Ammon's horn (tissue), 1 donor: ENCODE measurements at places on chromosomes 4 and X.

GRCh38 chrX:154515090-154515965 is 704 bp downstream of the FAM3A start:
- DNase-seq = no peak

DNA sequence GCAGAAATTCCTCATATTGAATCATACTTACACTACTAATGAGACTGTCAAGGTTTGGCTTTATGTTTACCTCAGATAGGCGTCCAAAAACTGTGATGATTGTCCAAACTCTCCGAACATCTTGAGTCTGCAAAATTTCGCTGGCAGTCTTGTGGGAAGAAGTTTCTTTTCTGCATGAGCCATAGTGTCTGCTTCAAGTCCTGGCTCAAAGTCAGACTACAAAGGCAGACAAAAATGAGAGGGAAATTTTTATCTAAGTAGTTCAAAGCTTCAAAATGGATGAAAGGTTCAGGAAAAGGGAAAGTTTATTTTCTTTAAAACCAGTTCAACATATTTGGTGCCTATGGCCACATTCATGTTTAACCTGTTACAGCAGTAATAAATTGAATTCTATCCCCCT is 40.7 kb downstream of the PALLD start:
- no peak for DNase-seq

GRCh38 chr4:91936311-91936710 is 367.5 kb upstream of the GRID2 start:
- DNase-seq = no peak

DNA sequence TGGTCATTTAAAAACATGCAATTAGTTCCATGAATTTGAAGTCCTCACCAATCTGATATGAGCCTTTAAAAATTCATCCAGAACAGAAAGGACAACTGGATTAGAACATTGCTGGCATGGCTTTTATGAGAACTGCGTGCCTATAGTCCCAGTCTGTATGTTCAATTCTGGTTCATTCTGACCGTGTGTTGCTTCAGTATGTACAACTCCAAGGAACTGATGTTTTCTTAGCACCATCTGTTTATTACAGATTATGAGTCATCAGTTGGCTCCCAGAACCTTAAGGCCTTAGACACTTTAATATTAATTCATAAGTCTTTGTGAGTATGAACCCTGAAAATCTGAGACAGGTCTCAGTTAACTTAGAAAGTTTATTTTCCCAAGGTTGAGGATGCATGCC is 115.0 kb downstream of the CEP44 start:
- no peak for DNase-seq

- no peak for DNase-seq
These were observed 24.5 kb upstream of the GRIA2 start for GRCh38 chr4:157196046-157196445.

GRCh38 chr4:94486372-94486801 is 34.6 kb downstream of the PDLIM5 start:
- DNase-seq = no peak

DNA sequence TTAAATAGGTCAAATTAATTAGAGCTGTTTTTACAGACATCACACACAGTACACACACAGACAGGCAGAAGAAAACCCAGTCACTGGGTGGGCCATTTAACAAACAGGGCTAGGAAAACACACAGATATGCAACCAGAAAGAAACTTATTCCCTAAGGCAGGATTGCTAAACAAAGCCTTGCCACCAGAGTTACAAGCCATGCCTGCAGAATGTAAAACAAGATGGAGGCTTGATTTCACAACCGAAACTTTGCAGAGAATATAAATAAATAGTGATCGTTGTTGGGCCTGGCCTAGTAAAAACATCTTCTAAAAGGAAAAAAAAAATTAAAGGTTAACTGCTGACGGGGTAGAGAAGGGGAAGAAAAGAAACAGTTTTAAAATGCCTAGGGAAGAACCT is 212.3 kb downstream of the NAP1L3 start:
- no peak for DNase-seq

GRCh38 chrX:132594129-132594528 is 105.3 kb upstream of the MBNL3 start:
- no peak for DNase-seq

DNA sequence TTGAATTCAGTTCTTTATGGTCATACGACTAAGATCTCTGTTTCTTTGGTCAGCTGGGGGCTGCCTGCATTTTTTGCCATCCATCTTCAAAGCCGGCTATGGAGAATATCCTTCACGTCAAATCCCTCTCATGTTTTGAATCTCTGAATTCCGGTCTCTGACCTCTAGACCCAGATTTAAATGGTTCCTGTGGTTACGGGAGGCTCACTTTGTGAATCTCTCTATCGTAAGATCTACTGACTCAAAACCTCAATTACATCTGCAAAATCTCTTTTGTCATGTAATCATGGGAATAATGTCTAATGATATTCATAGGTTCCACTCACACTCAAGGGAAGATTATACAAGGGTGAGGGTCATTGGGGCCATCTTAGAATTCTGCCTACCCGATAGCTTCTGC is 5.7 kb upstream of the MPC1L start:
- no peak for DNase-seq

- DNase-seq = no peak
These were observed 101.0 kb upstream of the UBQLN2 start for GRCh38 chrX:56462389-56462788.

- no peak for DNase-seq
These were observed 12.7 kb downstream of the SLC2A9 start for GRCh38 chr4:10008609-10009005.

DNA sequence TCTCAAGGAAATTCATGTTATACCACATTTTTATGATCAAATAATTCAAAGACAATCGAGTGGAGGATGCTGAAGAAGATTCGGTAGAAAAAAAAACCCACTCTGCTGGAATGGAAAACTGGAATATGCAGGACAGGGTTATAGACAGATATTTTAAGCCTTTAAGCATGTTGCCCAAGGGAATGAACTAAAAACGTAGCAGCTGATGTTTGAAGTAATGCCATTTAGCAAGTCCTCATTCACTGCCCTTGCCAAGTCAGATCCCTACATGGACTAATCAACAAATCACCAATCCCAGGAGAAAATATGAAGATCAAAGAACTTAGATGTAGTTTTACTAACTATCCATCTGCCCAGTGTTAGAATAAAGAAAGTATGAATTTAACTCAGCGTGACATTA is 75.6 kb upstream of the ETNPPL start:
- DNase-seq = no peak

GRCh38 chrX:148670277-148670676 is 169.9 kb downstream of the AFF2 start:
- no peak for DNase-seq

DNA sequence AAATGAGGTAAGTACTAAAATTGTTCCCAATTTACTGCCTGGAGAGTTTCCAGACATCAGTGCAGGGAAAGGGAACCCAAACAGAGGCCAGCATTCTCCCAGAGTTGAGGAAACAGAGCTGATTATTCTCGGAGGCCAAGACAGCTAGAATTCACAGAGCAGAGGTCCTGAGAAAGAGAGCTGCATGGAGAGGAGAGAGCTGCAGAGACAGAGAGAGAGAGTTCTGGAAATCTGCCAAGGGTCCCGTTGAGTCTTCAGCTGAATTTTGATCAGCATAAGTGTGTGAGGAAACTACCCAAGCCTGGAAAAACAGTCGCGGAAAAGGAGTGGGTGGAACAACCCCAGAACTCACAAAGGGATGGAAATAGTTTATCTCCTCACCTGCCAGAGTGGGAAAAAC is 43.8 kb upstream of the GPR173 start:
- DNase-seq = peak; percentile 18

DNA sequence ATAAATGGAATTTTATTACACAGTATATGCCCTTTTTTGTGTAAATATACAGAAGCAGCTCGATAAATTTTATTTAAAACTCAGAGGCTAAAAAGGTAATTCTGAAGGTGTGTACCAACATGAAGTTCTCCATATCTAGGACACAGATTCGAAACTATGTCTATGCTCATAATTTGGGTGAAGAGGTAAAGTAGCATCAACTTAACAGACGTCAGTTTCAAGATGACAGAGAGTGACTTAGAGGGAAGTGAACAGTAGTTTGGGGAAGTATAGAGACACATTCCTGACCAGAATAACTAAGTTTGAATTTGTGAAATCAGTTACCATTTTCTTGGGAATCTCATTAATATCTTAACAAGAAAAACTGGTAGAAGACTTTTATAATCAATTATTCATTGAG is 2493.3 kb downstream of the ARAP2 start:
- DNase-seq = no peak

GRCh38 chr4:123383566-123383965 is 13.0 kb upstream of the SPRY1 start:
- DNase-seq = no peak

DNA sequence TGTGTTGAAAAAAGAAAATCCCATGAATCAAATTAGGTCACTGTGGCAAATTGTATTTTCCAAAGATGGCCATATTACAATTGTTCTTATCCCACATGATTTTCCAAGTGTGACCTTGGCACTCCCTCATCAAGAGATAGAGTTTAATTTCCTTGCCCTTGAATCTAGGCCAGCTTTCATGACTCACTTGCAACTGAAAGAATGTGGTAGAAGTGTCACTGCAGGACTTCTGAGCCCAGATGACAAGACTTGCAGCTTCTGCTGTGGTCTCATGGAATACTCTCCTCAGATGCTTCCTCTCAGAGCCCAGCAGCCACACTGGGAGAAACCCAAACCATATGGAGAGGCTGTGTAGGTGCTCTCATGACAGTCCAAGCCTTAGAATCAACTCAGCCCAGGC is 139.0 kb downstream of the ADAMTS3 start:
- no peak for DNase-seq

- DNase-seq = no peak
These were observed 3.0 kb upstream of the SHOX start for GRCh38 chrX:627510-627981.

DNA sequence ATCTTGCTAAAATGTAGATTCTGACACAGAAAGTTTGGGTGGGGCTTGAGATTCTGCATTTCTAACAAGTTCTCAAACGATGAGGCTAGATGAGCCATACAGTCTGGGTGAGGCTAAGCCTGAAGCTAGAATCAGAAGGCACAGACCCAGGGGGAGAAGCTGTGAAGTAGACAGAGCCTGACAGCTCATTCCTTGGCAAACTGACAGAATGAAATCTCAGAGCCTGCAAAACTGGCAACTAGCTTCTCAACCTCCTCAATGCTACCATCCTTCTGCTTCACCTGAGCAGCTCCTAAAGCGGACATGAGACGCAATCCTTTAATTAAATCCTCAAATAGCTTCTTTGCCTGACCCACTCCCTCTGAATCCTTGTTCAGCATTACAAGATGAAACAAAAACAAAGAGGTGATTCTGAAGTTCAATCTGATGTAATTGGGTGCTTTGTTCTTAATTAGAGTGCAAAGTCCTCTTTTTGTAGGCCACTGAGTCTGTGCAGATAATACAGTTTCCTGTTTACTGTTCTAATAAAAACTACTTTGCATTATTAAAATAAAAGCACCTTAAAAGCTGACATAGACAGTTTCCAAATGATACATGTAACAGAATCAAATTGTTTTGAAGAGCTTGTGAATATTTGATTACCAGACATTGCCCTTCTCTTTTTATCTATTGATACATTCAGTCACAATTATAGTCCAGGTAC is 71.0 kb upstream of the BMP2K start:
- DNase-seq = peak; percentile 69

DNA sequence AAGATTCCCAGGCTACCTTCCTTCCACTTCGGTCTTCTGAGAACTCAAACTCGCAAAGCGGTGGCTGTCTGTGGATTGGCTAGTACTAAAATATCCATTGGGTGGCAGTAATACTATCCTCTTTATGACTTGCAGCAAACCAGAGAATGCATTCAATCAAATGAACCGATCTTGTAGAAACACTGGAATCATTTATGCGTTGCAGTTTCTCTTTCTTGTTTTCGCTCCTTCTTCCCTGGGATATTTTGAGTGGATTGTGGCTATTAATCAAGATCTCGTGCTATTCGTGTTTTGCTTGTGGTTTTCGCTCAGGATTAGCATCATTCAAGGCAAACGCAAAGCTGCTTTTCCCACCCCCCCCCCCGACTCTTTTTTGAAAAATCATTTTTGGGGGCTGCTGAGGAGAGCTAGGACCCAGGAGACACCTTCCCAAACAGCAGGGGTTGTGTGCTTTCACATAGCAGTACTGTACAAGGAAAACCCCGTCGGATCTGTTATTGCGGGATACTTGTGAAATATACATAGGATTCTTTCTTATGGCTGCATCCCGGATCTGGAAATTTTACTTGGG is at the start of gene IL1RAPL1:
TSS of gene IL1RAPL1 (plus strand) at position 466 of the 571 bp plus-strand sequence.
- DNase-seq = peak; percentile 80

DNA sequence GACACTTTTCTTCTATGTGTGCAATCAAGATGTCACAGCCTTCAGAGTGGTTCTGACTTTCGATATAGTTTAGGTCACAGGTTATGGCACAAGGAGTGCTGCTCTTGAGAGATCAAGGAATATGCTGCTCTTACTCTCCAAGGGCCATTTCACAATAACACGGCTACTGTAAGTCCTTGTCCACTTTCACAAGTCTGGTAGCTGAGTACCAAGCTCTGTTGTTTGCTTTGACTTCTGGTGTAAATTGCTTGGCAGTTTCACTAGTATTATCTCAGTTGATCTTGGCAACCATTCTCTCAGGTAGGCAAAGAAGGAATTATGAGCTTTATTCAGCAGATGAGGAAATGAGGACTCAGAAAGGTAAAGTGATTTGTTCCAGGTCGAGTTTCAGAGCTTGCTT is 35.4 kb upstream of the SPANXB1 start:
- no peak for DNase-seq
